ENCODE measurements at places on chromosomes 1 and 21.
A peak's percentile ranks its signal among the peaks of the same experiment; 100 is the strongest.

DNA sequence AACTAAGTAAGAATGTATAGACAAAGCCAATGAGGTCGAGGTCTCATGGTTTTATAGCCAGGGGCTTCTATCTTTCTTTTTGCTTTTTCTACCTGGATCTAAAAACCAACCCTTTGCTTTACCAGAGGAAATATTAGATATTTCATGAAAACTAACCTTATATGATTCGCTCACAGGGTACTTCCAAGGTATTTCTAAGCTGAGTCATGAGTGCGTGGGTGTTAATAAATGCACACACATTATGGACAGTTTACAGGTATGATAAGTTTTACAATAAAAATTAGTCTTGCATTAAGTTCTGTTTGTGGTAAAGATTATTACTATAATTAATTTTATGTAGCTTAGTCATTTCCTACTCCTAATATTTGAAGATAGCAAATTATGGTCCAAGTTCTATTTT lies 217.2 kb downstream of the CHRM3 start:
- DNase-seq, result no peak

DNA sequence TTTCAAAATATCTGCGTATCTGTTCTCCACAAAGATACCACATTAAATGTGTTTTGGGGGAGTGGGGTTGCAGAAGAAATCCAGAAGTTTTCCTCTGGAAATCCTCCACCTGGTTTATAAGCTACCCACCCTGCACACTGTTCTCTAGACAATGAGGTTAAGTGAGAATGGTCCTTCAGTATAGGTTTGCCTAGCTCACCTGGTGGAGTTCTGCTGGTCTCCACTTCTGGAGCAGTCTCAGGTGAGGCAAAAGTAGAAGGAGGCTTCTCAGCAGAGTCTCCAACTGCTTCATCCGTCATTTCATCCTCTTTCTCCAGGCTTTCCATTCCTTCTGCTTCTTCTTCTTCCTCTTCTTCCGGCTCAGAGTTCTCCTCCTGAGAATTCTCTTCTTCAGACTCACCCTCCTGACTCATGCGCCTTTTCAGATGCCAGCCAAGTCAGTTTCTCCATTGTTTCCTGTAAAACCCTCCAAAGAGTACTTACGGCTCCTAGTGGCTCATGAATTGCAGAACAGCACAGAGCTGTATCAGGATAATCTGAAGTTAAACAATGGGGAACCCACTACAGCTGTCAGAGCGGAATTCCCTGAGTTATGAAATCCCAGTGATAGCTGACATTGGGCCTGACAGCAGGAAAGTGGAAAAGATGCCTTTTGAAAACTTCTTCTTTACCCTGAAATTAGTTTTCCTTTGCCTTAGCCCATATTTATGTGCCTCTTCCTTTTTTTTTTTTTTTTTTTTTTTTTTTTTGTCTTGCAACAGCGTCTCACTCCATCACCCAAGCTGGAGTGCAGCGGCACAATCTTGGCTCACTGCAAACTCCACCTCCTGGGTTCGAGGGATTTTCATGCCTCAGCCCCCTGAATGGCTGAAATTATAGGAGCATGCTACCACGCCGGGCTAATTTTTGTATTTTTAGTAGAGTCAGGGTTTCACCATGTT lies 38.5 kb downstream of the MSTO1 start:
- no peak for DNase-seq

- DNase-seq, result no peak
Measured at GRCh38 chr1:210596641-210597040, 267.9 kb downstream of the HHAT start.

GRCh38 chr1:15870421-15870820 lies 22.9 kb downstream of the SPEN start:
- no peak for DNase-seq

DNA sequence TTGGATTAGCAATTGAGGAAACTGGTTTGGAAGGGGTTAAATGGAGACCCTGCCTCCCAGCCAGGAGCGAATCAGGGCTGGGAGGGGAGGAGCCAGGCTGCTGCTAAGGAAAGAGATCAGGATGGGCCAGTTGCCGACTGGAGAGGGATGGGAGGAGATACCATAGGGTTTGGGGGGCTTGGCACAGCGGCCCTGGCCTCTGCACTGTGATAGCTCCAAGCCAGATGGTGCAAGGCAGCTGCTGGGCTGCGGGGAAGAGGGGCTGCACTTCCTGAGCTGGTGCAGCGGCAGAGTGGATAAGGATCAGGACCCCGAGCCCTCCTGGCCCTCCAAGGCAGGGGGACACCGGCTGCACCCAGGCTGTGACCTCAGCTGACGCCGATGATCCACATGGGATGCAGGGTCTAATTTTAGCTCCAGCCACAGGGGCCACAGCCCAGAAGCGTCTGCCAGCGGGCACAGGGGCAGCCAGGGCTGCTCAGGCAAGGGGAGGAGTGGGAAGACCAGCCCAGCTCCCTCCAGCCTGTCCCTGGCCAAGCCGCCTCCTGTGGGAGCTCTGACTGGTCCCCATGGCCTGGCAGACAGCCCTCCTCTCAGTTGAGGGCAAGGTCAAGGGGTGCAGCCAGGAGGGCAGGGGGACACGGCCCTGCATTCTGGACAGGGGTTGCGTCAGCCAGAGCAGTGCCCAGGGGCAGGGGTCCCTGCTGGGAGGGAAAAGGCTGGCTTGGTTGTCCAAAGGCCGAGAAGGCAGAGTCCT lies at the start of gene EXTL1:
EXTL1 (plus strand) TSS at position 129 of the 757 bp plus-strand sequence. CDS start 872 bp downstream, outside the sequence.
- DNase-seq, result no peak

GRCh38 chr1:53379662-53380002 lies 51.8 kb upstream of the LRP8 start:
- DNase-seq, result no peak

DNA sequence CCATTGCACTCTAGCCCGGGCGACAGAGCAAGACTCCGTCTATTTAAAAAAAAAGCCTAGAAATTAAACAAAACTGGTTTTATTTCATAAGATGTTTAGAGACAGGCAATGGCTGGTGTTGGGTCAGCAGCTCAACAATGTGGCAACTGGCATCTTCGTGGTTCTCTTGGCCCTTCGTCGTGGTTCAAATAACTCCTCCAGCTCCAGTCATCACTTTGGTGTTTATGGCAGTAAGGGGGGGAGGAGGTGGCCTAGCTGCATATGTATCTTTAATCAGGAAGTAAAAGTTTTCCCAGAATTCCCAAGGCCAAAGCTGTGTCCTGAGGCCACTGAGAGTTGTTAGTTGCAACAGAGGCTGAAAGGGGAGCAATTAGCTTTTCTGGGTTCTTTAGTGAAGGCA lies 13.0 kb upstream of the LTN1 start:
- DNase-seq, result no peak

DNA sequence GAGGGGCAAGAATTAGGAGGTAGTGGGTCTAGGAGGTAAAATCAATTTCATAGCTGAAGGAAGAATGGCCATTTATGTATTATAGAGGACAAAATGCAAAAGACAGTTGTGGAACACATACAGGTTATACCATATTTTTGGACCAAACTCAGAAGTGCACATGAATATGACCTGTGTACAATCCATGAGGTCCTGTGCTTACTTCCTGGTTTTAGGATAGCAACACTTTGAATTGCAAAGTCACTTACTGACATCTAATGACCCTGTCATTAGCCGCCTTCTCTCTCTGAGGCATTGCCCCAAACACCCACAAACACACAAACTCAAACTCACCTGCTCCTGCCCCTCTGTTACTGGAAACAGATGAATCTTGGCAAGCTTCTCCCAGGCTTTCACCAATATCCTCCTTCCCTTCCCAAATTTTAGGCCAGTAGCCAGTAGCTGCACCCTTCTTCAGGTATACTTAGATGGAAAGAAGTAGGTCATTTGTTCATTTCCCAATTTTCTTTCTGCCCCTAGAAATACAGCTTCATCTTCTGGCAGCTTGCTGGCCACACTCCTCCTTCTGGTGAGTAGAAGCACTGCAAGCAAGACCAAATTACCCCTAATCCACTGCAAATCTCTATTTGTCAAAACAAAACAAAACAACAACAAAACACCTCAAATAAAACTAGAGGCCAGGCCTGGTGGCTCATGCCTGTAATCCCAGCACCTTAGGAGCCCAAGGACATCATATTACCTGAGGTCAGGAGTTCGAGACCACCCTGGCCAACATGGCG lies 13.7 kb upstream of the RPL5 start:
- no peak for DNase-seq

GRCh38 chr21:18646116-18646515 lies 242.5 kb upstream of the TMPRSS15 start:
- no peak for DNase-seq

DNA sequence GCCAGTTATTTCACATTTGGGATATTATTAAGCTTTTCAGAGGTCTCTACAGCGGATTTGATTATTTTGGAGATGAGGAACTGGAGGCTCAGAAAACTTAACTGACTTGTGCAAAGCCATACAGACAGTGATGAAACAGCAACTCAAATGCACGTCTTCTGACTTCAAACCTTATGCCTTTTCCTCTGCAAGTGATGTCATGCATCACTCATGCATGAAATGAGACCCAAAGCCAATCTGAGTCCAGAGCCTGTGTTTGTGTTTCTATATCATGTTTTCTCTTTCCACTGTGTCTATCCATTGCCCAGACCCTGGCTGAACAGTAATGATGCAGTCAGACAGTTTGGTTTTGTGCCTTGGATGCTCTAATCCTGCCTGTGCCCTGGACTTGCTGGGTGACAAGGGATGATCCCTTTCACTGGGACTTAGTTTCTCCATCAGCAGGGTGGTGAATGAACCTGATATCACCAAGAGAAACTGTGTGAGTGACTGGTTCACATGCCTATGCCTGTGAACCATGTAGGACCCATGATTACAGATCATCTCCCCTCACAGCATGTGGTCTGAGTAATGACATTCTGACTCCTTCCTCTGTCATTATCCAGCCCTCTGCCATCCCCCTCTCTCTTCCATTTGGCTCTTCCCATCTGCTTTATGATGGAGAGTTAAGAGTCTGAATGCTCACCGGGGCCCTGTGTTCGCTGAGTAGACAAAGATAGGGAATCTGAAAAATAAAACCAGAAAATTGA lies 33.4 kb downstream of the SLAMF6 start:
- no peak for DNase-seq

DNA sequence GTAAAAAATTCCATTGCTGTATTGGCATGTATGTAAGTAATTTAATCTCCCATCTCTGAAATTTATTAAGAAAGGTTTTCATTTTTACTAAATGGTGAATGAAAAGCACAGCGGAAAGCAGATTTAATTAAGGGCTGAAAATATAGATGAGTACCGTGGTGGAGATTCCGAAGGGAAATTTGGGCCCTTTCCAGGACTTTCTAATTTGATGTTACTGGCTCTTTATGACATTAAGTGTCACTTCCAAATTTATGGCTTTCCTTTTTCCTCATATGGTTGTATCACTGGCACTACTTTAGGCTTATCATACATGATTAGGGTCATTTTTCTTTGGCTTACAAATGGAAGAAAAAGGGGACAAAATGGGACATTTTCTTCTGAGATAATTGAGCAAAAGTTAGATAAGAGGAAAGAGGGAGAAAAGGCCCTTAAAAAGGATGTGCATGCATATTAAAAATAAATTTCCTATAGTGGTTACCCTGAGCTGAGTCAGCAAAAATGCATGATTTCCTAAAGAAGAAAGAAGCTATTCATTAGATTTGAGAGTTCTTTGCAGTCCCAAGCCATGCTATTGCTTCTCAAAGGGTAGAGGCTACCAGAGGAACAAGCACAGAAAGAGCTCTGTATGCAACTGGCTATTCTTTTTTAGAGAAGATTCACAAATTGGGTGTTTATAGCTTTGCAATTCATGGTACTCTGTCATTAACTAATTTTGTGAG lies 74.9 kb upstream of the CNIH3 start:
- DNase-seq, result no peak

GRCh38 chr1:170562646-170563338 lies 30.8 kb downstream of the GORAB start:
- DNase-seq, result peak; percentile 64

- DNase-seq, result no peak
Measured at GRCh38 chr1:50110151-50110550, 1.4 kb downstream of the ELAVL4 start.

- no peak for DNase-seq
Measured at GRCh38 chr1:192038567-192038966, 119.7 kb upstream of the RGS18 start.

- DNase-seq, result no peak
Measured at GRCh38 chr1:168939110-168939946, 167.2 kb upstream of the ATP1B1 start.

DNA sequence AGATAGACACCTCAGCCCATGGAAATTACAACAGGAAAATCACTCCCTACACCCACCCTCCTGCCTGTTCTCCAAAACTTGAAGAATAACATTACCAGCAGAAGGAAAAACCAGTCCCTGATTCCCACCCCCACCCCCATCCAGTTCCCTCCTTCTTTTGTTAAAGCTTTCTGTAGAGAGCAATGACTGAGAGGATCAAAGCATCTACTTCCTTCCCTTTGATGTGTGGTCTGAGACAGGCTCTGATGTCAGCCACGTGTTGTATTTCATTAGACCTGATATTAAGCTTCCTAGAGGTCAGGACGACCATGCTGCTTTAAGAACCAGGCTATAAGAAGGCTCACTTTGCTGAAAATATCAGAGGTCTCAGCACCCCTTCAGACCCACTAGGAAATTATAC lies 73.9 kb upstream of the HAO2 start:
- DNase-seq, result no peak

GRCh38 chr1:119159966-119160365 lies 19.5 kb upstream of the WARS2 start:
- DNase-seq, result no peak

DNA sequence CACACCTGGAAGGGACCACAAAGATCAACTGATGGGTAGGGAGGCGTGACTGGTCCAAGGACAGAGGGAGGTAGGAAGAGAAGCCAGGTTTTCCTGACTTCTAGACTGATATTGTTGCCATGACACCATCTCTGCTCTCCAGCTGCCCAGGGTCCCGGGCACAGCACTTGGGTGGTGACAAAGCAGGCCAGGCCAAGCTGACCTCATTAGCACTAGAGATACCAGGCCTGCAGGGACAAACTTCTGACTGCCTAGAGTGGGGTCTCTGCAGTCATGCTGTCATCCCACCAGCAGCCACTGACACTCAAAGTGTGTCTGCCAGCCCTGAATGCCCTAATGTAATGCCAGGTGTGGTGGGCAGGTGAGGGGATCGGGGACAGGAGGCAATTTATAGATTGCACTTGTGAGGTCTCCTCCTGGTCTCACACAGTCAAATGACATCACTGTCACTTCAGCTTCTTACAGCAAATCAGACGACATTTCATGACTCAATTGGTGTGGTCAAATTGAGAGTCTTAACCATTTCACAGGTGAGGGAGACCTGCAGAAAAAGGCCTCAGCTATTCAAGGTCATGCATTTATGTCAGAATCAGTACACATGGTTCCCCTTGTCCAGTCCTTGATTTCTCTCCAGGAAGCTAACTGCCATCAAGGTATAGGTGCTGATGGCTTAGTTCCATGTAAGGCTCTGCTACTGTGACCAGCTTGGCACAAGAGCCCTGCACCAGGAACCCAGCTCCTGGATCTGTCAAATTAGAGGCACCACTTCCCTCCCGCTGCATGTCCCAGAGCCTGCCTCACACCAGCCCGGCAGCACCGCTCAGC lies 2.7 kb downstream of the SLC9A1 start:
- DNase-seq, result no peak
